ENCODE measurements at places on chromosomes 4 and X.

DNA sequence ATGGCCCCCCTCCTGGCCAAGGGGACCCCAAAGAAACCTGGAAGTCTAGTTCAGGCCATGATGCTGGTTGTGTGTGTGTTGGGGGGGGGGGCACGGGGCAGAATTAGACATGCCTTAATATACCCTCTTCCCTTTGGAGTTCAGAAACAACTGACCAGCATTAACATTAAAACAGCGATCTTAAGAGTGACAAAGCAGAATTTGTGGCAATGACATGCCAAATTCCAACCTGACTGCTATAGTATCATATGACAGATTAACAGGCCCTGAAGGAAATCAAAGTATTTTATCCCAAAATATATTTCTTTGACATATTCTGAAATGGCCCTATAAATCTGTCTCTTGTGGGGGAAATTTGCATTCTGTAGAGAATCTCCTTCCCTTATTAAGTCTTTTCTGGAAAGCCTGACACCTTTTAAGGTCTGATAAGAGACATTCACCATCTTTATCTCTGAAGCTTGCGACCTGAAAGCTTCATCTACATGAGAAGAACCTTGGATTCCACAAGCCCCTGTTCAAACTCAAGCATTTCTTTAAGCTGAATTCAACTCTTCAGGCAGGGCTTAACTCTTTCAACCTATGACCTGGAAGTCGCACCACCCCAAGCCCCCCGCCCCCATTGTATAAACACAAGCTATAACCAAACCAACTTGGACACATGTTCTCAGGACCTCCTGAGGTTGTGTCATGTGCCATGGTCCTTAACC is 40.2 kb downstream of the ABCB7 start:
- DNase-seq, result no peak

DNA sequence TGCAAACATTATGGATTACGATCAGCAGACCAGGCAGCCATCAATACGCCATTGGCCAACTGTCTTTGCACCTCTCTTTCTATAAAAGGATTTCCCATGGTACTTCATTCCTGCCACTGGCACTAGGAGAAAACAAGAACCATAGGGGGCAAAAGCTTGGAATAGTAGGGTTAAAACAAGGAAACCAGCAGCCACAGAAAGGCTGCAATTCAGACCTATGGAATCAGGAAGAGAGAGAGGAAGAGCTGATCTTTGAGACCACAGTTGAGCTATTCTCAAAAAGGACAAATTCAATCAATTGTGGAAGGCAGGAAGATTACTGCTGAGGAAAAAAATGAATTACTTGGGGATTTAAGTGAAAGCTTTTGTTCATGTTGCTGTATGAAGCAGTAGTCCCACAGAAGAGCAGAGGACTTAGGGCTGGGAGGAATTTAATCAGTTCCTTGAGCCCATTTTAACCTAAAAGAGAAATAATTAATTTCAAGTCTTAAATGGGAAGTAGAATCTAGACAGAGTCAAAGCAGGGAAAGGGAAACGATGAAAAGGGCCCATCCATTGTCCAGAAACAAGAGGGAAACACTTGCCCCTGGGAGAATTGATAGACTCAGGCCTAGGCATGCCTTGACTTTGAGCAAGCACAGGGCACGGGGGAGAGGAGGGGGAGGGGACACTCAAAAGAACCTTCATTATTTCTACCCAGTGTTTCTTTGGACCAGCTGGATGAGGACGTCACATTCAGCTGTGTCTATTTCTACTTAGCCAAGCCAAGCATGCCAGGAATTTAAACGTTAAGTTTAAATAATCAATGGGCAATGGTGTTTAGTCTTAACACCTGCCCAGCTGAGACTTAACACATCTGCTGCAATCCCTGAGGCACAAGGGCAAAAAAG is 50.7 kb downstream of the SCD5 start:
- DNase-seq, result no peak

DNA sequence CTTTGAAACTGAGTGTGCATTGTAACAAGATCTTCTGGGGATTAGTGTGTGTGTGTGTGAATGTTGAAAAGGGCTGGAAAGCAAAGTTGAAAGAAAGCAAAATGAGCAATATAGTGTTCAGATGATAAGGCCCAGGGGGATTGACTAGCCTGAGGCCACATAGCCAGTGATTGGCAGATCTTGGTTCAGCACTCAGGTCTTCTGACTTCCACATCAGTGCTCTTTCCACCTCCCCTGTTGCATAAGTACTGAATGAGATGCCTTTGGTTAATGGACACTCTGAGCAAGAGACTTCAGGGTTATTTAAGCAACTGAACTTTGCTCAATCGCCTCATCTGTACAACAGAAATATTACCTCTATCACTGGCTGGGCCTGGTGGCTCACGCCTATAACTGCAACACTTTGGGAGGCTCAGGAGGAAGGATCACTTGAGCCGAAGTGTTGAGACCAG is 120.4 kb downstream of the TMEM164 start:
- no peak for DNase-seq

DNA sequence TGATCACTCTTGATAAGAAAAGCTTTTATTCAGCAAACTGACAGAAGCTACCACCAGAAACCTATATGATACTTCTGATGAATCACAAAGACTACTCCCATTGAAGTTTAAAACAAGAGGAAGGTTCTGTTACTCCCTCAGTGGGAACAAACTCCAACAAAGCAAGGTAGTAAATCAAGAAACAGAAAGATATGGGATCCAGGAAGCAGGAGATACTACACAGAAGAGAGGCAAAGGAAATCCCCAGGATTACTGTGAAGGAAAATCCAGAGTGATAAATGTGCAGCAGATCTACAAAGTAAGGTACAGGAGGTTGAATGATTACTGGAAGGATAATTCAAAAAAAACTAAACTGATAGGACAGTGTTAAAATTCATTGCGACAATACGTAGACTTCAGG is 222.4 kb downstream of the HHIP start:
- no peak for DNase-seq

- no peak for DNase-seq
These were observed 37.2 kb upstream of the PTPN13 start for GRCh38 chr4:86556791-86557415.

DNA sequence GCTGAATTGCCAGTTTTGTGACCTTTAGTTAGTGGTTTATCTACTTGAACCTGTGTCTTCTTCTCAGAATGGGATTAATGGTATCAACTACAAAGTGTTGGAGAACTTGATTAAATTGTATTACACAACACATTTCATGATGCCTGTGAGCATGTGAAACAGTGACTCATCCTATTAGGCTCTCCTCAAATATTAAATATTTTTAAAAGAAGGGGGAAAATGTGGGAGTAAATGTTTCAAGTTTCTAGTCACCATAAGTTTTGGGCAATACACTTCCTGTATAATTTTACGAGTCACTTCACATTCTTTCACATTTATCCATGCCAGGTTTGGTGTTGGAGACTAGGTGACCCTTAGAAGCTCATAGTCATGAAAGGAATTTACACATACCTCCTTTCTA is 147.0 kb downstream of the HS3ST1 start:
- DNase-seq, result no peak

- no peak for DNase-seq
These were observed 219.1 kb downstream of the MID1 start for GRCh38 chrX:10401239-10401638.

DNA sequence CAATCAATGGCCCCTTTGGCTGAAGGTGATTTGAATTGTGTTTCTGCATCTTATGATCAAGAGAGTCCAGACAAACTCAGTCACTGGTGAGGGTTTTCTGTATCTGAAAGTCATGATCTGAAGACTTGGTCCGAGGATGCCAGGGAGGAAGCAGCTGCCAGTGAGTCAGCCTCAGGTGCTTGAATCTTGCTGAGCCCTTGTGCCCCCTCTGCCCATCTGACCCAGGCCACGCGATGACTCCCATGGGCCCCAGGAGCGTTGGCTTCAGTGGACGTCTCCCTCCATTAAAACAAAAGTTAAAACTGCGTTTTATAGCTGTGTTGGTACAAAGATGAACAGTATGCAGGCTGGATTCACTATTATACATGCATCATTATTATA is 62.0 kb downstream of the HTRA3 start:
- DNase-seq, result no peak

- DNase-seq, result no peak
These were observed 551.5 kb upstream of the PITX2 start for GRCh38 chr4:111174331-111174730.

GRCh38 chrX:124217304-124218251 is 114.9 kb upstream of the TEX13D start:
- peak; percentile 13 for DNase-seq

DNA sequence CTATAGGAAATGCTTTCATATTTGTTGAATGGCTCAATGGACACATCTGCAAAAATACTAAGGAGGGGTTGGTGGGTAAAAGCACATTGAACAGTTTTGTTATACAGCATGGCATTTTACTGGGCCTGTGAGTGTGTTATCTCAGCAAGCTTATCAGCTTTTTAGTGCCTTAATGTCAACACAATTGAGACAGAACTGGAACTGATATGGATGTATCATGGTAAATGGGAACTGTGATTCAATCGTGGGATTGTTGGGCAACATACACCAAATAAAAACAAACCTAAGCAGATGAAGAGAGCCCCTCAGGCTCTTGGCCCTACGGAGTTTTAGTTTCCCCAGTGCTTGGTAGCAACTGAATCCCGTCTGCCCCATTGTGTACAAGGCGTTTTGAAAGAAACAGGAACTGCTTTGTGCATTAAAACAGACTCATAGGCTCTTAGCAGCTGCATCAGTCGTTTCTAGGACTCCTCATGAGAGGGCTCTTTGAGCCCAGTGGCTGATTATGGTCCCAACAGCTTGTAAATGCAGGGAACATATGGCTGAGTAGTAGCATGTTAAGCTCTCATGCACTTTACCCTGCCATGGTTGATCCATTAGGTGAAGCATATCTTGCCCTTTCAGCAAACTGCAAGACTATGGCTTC is 7.3 kb downstream of the GPR119 start:
- DNase-seq, result no peak

GRCh38 chr4:136643416-136643815 is 888.9 kb downstream of the PCDH18 start:
- no peak for DNase-seq

GRCh38 chr4:25029479-25030276 is 1.1 kb downstream of the LGI2 start:
- DNase-seq, result no peak

- no peak for DNase-seq
These were observed 37.1 kb upstream of the SLC7A11 start for GRCh38 chr4:138279286-138279685.

DNA sequence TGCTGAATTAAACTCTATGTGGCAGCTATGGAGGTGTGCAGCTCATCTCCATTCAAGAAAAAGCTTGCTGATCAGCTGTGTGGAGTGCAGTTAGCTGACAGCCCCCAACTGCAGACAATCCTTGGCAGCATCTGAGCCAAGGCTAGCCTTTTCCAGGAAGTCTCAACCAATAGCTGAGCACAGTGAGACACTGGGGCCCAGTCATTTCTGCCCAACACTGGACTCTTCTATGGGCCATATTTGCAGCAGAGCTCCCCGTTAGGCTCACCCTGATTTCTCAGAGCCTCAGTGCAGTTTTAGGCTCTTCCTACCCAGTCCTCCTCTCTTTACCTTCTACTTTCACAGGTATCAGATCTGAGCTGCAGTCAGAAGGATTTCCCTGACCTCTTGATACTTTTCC is 12.9 kb downstream of the DDX53 start:
- no peak for DNase-seq

GRCh38 chr4:148874331-148874730 is 432.1 kb upstream of the NR3C2 start:
- no peak for DNase-seq

GRCh38 chr4:173360587-173361221 is 10.1 kb upstream of the SAP30 start:
- DNase-seq, result no peak

GRCh38 chr4:26885912-26886274 is 25.3 kb downstream of the STIM2 start:
- peak; percentile 2 for DNase-seq

GRCh38 chr4:77336411-77337142 is 179.6 kb downstream of the CCNG2 start:
- DNase-seq, result no peak

DNA sequence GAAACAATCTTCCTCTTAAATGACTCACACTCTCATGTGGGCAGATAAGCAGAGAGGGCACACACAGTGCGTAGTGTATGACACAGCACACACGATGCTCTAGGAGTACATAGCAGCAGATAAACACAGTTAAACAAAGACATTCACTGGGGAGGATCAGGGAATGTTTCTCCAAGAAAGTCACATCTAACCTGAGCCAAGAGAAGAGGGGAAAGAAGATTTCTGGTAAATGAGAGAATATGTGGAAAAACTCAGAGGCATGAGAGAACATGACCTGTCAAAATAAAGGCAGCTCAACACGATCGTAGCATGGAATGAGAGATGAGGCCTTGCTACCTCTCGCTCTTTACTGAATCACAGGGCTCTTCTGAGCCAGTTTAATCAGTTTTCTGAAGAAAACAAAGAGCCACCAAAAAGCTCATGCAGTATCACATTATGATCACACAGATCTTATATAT is 251.0 kb downstream of the ANK2 start:
- DNase-seq, result no peak
